ENCODE measurements at places on chromosomes 1 and 21.

GRCh38 chr1:244876228-244876910 is 12.0 kb upstream of the HNRNPU start:
- DNase-seq = no peak

- DNase-seq = no peak
Measured at GRCh38 chr1:41499591-41499990, 15.1 kb upstream of the EDN2 start.

- no peak for DNase-seq
Measured at GRCh38 chr1:231334079-231334666, 3.5 kb downstream of the EXOC8 start.

- no peak for DNase-seq
Measured at GRCh38 chr1:170590921-170591705, 59.1 kb downstream of the GORAB start.

GRCh38 chr1:189804352-189804751 is 673.3 kb downstream of the BRINP3 start:
- no peak for DNase-seq

DNA sequence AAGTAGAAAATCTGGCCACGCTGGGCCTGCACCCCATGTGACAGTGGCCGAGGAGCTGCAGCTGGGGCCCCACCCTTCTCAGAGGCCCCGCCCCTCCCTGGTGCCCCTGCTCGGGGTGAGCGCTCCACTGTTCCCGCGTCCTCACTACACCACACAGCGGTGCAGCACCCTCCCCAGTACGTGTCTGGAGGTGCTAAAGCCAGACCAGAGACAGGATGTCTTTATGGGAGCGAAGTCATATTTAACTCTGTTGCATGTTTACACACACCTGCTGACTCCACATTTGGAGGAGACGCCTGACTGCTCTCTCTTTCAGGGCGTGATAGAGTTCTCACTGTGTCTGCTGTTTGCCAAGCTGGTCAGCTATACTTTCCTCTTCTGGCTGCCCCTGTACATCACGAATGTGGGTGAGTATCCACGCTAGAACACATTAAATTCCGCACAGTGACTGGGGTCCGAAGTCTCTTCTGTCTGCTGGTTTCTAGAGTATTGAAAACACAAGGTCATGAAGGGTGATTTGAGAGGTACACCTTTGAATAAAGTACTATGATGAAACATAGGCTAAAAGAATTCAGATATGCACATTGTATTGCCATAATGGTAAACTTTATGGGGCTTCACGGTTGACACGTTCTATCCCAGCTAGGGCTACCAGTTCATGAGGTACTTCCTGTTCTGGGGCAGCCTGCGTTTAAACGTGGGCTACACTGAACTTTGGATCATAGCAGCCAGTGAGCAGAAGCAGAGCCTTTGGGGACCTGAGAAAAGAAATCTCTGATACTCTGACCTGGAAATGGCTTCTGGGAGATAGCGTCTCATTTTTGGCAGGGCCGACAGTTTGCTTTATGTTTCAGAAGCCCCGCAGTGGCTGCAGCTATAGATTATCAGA is 48.4 kb downstream of the SLC37A1 start:
- DNase-seq = no peak

DNA sequence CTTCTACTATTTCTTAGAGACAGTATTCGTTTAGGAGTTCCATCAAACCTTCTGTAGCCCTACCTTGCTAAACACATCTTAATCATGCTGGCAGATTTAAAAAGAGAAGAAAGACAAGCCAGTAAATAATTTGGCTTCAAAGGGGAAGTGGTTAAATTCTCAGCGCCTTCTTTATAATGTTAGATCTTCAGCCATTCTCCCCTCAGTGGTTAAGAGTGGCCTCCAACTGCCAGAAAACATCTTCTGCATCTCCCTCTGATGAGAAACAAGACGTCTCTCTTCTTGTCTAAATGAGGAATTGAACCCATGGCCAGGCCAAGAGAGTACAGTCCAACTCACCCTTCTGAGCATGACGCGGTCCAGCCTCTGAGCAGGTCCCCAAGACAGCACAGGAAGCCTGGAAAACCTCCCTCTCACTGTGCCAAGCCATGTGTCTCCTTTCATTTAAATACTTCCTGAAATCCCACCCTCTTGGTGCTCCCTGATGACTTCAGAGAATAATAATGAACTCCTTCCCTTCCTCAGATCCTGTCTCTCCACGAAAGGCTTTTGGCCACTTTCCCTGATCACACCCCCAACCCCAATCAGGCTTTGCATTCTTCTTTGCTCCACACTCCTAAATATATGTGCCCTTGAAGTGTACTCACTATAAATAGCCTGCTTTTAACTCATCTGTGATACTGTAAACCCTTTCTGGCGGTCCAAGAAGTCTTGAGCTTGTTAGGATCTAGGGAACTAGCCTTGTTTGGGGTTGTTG is 16.4 kb upstream of the LRRC52 start:
- no peak for DNase-seq

DNA sequence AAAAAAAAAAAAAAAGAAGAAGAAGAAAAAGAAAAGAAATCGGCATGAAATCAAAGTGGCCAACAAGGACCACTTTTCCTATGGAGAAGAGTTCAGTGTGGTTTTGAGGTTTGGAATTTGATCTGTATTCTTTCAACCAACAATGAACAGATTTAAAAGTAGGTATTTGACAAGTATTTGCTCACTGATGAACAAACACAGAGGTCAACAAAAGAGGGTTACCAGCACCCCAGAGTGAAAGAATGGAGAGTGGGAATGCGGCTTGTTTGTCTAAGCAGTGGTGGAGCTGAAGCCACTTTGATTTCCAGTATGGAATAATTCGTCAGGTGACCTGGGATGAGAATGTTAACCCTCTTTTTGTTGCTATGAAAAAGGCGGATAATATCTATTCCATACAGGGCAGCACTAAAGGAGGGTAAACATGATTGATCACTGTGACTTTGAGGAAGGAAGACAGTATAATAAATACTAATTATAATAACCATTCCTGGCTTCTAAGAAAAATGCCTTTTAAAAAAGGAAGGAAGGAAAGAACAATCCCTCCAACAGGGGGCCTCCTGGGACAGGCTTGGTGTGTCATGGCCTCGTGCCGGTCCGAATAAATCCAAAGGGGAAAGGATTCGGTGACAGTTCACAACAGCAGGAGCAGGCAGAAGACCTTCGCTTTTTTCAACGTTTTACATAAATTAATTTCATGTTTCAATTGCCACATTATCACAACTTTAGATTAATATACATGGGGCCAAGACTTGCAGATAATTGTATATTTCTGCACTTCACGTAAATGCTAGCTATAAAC is 37.2 kb upstream of the SIM2 start:
- no peak for DNase-seq

DNA sequence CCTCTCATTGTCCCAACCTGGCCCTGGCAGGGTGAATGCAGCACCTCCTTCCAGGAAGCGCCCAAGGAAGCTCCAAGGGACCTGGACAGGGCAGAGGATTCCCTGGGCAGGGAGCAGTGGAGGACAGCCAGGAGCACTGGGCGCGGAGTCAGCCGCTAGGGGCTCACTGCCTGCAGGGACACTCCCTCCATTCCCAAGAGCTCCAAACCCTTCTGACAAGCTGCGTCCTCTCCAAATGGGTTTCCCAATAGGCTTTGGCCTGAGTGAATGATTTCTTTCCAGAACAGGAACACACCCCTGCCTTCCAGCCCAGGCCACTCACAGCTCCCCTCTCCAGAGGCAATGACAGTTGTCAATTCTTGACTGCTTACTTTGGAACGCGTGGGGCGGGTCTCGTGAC is 128.5 kb upstream of the EDN2 start:
- DNase-seq = no peak

DNA sequence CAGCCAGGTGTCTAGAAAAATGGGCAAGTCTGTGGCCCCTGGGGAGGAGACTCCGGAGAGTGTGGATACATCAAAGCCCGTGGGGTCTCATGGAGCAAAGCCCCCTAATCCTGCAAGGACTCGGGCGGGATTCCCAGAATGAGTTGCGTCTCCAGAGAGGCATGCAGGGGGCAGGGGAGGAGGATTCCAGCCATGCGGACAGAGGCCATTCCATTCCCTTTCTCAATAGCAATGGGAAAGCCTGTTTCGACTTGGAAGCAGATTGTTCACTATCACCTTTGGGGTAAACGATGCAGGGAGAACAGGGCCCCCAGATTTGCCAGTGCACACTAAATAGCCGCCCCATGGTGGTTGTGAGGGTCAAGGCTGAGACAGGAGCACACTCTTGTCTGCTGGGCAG is 15.4 kb upstream of the PRDM15 start:
- DNase-seq = no peak
